ENCODE measurements at places on chromosomes 2 and 18.

- no peak for DNase-seq
Measured at GRCh38 chr18:33350256-33350655, 90.3 kb downstream of the CCDC178 start.

DNA sequence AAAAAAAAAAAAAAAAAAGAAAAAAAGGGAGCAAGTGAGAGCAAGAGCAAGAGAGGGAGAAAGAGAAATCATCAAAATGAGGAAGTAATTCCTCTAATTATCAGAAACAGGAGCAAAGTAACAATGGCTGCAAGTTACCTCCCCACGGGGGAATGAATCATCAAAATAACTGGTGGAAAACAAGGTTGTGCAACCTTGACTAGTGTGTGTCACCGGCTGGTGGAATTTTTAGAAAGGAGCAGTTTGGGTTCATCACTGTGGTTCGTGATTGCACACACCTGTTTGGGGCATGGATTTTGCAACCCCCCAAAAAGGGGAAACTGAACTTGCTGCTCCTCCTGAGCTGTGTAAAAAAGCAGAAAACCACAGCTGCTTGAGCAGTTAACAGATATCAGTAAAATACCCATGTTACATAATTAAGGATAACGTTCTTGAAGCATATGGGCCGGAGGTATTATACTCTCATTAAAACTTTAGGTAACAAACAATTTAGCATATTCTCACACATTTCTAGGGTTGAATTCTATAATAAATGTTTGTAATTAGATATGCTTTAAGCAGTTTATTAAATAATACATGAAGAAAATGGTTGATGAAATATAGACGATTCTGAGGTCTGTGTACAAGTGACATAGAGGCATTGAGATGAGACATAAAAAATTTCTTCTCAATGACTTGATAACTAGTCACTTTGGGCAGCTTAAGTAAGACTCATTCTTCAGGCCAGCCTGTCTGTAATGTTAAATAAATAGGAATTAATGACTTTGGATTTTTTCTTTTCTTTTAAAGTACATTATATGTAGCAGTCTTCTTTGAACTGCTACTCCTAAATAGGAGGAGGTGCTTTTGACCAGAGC, 184.2 kb upstream of the ZEB2 start:
- DNase-seq: no peak

DNA sequence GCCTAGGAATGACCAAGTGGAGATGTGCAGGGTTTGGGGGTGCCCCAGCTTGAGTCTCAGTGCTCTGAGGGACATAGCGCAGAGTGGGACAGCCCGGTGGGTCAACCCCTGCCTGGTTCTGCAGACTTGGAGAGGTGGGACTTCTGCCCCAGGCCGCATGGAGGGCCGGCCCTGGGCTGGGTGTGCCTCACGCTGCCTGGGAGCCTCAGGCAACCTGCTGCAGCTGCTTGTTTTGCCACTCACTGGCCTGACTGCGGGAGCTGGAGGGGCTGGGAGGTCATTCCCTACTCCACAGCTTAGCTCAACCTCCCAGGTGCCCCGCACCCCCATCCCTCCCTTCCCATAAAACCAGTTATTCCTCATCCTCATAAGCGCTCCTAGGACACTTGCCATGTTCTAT, 33.1 kb downstream of the ODC1 start:
- no peak for DNase-seq

GRCh38 chr2:46771309-46771708, 144.3 kb downstream of the MCFD2 start:
- no peak for DNase-seq

DNA sequence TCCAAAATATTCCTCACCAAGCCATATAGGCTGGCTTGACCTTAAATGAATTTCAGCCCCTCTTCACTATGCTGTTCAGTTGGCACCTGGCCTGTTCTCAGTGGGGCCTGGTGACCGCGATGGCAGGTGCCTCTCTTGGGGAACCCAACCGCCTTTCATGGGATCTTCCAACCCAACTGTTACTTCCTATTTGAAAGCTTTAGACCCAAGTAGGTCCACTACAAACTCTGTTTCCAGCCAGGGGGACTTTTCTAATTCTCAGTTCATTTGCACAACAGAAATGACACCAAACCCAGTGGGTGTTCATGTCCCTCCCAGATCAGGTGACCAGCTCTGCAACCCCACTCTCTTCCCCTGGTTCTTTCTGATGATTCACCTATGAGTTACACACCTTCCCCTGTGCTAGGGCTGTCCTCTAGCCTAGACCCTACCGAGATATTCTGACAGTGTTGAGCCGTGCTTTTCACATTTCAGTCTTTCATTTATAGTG, 35.6 kb upstream of the NDUFV2 start:
- no peak for DNase-seq

- DNase-seq: no peak
Measured at GRCh38 chr2:55157474-55157884, 74.6 kb downstream of the CLHC1 start.

- DNase-seq: no peak
Measured at GRCh38 chr2:164624316-164624715, 3.0 kb upstream of the GRB14 start.

- no peak for DNase-seq
Measured at GRCh38 chr2:231393149-231394131, 2.1 kb upstream of the B3GNT7 start.

- DNase-seq: no peak
Measured at GRCh38 chr18:79070486-79070885, 1.3 kb downstream of the ATP9B start.

DNA sequence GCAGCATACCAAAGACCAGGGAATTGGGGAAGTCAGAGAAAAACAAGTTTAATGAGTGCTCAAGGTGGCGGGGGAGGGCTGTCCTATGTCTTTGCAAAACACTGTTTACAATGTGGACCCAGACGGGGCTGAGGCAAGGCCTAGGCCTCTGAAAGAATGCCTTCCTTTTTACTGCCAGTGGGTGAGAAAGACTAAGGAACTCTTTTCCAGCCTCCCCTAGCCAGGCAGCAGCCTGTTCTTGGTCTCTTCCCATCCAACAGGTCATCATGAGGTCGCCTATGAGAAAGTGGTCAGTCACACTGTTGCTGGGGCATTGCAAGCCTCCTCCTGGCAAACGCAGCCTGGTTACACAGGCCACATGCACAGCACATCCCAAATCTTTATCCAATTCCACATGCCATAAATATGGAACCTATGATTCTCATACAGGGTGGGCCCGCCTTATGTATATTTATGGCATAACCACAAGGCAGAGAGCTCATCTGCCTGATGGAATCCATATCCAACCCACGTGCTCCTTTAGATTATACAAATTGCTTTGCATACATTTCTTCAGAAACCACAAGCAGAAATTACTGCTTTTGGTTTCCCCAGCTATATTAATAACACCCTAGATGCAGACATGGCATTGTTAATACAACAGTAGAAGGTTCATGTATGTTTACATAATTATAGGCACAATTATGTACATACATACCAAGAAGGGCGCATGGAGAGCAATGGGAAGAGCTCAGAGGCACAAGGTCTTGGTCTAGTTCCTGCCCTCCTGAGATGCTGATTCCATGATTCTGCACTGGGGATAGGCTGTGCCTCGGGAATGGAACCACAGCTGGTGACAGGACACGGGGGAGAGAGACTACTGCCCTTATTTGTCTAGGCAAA, 48.6 kb downstream of the NRP2 start:
- no peak for DNase-seq

DNA sequence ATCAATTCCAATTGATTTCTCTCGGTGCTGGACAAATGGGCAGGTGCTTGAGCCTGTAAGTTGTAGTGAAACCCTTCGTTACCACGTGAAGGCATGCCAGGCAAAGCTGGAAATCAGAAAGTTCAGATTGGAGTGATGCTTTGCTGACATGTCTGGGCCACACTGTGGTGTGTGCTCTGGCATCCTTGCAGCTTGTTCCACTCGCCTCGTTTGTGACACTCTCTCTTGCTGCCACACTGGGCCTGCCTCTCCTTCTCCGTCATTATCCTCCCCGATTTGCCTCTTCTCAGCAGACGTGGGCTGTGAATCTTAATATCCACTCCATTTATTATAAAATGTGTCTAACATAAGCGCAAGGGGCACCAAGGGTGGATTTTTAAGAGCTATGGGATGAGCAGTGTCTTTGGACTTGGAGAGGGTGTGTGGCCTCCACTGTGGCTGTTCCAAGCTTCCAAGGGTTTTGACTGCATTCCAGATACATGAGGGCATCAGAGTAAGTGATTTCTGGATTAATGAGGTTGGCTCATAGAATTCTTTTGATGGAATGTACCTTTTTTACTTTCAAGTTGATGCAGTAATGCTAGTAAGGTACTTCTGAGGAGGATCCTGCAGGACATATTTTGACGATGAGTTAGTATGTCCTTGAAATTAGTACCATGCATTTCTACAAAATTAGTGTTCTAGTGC, 238.8 kb downstream of the TPGS2 start:
- no peak for DNase-seq

DNA sequence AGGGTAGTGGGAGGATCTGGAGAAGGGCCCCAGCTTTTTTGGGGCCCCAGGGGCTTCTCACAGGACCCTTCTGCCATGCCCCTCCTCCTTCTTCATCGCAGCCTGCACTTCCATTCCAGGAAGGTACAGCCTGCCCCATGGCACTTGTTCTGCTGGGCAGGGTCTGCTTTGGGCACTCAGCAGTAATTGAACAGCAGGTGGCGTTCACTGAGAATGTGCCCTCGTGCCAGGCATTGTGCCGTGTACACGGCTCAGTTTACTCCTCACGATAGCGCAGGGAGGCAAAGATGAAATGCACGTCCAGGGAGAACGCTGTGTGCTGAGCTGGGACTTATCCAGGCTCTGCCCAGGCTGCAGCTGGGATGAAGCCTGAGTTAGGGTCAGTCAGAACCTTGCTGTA, 54.8 kb upstream of the ASB18 start:
- no peak for DNase-seq

DNA sequence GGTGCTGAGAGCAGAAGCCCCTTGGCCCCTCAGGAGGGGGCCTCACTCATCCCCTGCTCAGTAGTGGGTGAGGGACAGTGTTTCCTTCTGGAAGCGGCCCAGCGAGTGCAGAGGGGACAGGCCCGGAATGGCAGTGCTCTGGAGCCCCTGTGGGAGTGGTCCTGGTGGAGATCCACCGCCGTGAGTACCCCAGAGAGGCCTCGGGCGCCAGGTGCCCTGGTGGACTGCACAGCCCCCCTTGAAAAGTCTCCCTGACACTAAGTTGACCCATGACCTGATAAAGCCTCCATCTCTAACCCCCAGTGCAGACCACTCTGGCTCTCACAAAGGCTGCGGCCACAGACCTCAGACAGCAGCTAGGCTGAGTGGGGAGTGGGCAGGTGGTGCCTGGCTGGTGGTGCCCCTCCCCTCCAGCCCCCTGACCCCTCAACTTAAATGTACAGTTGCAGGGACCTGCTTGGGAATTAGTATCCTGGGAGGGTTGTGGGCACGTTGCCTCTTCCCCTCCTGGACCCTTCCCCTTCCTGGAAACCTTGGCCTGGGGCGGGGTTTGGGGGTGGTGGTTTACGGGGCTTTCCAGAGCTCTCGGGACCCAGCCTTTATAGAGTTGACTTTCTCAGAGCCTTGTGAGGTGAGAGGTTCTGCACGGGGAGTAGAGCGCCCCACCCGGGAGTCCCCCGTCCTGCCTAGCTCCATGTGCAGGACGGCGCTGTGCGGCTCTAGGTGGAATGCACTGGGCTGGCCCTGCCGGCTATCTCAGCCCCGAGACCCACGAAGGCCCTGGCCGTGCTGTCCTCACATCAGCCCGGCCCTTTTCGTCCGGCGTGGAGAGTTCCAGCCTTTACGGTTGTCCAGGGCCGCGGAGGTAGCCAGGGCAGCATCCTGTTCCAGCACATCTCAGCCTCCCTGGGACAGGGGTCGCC, 62.7 kb downstream of the RTP5 start:
- DNase-seq: no peak

GRCh38 chr18:73752546-73752945, 395.1 kb downstream of the FBXO15 start:
- DNase-seq: no peak

- no peak for DNase-seq
Measured at GRCh38 chr18:2302628-2303516, 268.4 kb downstream of the METTL4 start.

DNA sequence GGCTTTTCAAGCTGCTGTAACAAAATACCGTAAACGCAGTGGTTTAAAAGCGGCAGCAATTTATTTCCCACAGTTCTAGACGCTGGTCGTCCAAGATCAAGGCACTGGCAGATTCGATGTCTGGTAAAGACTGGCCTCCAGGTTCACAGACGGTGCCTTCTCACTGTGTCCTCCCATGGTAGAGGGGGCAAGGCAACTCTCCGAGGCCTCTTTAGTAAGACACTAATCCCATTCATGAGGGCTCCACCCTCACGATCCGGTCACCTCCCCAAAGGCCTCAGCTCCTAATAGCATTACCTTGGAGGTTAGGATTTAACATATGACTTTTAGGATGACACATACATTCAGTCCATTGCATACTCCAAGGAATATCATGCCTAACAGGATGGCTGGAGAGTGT, 117.2 kb downstream of the SH3RF3 start:
- no peak for DNase-seq

GRCh38 chr18:56799756-56800155, 148.6 kb downstream of the WDR7 start:
- DNase-seq: no peak

- DNase-seq: no peak
Measured at GRCh38 chr2:33529771-33530481, 53.5 kb downstream of the RASGRP3 start.

- no peak for DNase-seq
Measured at GRCh38 chr2:210177769-210178168, 6.6 kb upstream of the KANSL1L start.

- no peak for DNase-seq
Measured at GRCh38 chr18:770583-770961, 41.5 kb downstream of the YES1 start.

GRCh38 chr2:56286936-56287335, 103.1 kb downstream of the CCDC85A start:
- peak; percentile 29 for DNase-seq

DNA sequence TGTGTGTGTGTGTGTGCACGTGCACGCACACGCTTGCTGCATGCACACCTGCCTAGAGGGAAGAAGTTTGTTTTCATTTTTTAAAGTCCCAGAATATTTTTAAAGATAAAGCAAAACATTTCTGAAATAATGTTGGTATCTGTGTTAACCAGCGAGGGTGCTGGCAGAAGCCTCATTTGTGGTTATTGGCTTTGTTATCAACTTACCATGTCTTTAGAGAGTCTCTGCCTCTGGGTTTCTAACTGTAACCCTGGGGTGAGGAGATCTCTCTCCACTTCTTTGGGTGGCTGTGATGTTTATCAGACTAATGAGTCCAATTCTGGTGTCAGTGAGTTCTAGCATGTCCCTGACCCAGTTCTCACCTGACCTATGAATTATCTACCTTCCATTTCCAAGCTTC, 927.6 kb upstream of the FANCL start:
- no peak for DNase-seq

All from NCI-H1694 treated with DMSO at 0.1 percent for 48 hours (cell line).